CD4-positive, alpha-beta T cell treated with Interferon alpha-2 for 1 hour (primary cell): ENCODE measurements at places on chromosomes 16 and 17.

DNA sequence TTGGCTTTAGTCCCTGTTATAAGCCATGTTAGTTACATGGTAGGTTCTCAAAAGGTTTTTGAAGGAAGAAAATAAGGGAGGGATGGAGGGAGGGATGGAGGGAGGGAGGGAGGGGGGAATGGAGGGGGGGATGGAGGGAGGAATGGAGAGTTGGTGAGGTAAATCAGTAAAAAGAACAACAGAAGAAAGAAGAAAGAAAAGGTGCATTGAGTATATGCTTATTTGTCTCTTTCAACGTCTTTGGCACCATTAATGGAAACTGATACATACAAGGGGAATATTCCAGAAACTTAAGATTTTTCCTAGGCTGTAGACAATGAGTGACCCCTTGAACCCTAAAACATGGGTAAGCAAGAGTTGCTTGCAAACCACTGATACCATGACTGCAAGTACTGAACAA, 1056.3 kb downstream of the CDH11 start:
- no peak for DNase-seq

DNA sequence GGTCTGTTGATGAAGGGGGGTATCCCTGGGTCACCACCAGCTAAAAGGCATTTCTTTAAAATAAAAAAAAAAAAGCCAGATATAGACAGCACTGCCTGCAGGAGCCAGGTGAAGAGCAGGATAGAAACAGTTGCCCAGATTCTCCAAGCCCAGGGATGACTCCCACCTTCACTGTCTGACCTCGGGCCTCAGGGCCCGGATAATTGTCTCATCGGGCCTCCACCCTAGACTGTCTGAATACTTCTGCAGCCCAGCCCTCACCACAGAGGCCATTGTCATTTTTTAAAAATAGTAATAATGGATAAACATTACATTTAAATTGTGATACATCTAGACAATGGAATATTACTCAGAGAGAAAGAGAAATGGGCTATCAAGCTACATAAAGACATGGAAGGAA, 92.8 kb upstream of the TNRC6C start:
- no peak for DNase-seq

DNA sequence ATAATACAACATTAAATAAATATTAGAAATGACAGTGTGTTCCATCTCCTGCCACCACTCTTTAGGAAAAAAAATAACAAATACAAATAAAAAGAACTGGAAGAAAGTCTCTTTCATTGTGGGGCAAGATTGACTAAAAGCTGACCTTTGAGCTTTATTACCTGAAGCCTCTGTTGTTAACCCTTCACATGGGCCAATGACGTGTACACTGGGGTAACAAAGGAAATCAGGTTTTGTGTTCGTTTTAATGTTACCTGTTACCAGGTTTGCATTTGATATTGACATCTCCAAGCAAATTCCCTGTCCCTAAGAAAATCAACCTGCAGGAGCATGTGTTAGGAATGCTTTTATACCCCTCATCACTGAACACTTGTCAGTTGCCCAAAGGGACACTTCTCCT, 39.0 kb downstream of the NLK start:
- DNase-seq, result no peak

- no peak for DNase-seq
These were observed 35.6 kb downstream of the YPEL2 start for GRCh38 chr17:59366773-59367656.

DNA sequence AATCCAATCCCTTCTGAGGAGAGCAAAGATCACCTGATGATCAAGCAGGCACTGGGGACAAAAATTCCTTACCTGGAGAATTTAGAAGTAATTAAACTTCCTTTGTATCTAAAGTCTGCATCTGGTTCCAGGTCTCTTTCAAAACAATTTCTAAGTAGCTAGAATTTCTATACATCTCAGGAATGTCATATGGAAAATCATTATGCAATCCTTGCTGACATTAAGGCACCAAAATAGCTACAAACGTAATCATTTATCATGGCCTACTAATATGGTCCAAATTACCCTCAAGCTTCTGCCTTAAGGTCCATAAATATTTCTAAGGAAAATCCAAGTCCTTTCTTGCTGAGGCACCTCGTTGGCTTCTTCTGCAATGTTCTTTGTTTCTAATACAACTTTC, 32.9 kb upstream of the YPEL2 start:
- no peak for DNase-seq

GRCh38 chr16:11140466-11140865, 115.5 kb downstream of the SOCS1 start:
- DNase-seq, result no peak

DNA sequence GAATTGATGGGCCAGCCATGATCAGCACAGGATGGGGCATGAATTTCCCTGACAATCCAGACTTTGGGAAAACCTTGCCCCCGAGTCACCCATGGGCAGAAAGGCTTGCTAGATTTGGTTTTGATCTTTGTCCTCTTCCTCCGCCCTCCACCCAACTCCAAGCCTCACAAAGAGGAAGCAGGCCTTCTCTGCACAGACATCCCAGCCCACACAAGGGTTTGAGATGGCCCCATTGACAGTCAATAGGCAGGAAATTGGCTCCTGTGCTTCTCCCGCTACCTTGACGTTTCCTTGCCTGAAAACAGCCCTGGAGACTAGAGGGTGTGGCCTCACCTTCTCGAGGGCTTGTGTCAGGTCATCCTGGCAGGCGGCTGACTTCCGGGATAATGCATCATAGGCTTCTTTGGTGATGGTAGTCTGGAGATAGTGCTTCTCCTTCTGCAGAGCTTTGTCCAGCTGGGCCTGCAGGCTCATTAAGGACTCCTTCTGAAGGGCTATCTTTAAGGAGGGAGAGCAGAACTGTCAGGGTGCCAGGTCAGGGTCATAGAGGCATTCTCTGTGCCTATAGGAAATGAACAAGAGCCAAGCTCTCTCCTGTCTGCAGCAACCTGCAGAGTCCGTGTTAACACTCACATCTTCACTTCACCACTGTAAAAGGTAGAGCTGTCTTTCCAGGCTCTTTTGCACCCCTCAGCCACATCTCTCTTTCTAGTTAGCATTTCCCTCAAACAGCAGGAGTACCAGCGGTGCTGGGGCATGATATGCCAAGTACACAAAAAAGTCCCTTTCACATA, 32.2 kb downstream of the DHX38 start:
- DNase-seq, result no peak

- no peak for DNase-seq
These were observed 6.6 kb upstream of the JUP start for GRCh38 chr17:41792845-41793783.

DNA sequence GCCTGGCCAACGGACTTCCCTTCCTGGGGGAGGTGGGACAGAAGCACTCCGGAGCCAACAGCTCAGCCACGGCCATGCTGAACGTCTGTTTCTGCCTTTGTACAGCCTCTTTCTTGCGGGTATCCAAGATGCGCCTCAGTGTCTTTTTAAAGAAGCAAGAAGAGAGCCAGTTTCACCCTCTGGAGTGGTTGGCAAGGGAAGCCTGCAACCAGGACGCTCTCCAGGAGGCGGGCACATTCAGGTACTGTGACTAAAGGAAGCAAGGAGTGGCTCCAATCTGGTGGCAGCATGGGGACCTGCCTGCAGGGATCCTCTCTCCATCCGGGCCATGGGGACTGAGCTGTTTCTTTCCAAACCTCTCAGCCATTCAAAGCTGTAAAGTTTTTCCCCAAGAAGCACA, 60.6 kb upstream of the ENDOV start:
- no peak for DNase-seq

GRCh38 chr16:19733551-19733950, 15.5 kb downstream of the IQCK start:
- no peak for DNase-seq

DNA sequence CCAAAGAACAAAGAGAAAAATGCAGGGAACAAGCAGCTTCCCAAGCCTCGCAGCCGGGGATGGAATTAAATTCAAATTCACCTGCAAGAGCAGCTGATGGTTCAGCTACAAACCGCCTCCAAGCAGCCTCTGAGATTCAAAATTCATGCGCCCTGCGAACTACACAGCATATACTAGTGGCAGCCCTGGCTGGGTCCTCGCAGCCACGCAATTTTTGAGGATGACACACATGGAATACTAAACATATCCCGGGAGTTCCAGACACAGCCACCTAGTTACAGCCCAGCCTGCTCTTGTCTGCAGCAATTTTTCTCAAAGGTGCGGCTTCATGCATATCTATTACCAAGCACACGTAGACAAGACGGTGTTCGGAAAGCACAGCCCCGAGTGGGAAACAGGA, 35.9 kb upstream of the KIFC3 start:
- DNase-seq, result no peak

DNA sequence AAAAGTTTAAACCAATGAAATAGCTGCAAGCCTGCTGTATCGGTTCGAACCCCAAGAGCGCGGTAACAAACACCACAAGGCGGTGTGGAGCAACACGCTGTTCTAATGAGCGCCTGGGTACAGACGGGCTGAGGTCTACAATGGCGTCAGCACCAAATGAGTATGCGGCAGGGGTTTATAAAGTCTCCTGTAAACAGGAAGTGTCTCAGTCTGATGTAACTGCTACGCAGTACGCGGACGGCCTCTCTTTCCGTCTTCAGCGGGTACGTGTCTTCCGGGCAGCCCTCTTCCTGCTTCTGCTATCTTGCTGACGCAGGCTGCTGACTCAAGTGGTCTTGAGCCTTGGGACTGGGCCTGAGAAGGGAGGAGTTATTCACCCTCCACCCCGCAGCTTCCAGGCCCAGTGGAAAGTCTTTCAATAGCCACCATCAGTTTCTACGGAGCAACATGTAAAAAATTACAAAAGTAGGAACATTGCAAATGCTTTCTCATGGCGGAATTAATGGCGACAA, 40.5 kb upstream of the KCNJ2 start:
- DNase-seq, result no peak

- DNase-seq, result peak; percentile 69
These were observed 19.1 kb downstream of the OSBPL7 start for GRCh38 chr17:47802341-47803022.
